CD8-positive, alpha-beta memory T cell (primary cell): ENCODE measurements at places on chromosomes 3 and 15. TPM values are rescaled to one million over a fixed set of nuclear protein-coding genes. Genes with fewer than 3 reads are reported as not detected.
A peak's percentile ranks its signal among the peaks of the same experiment; 100 is the strongest.

GRCh38 chr3:3074551-3075257 is 35.5 kb downstream of the IL5RA start:
- DNase-seq, result no peak

DNA sequence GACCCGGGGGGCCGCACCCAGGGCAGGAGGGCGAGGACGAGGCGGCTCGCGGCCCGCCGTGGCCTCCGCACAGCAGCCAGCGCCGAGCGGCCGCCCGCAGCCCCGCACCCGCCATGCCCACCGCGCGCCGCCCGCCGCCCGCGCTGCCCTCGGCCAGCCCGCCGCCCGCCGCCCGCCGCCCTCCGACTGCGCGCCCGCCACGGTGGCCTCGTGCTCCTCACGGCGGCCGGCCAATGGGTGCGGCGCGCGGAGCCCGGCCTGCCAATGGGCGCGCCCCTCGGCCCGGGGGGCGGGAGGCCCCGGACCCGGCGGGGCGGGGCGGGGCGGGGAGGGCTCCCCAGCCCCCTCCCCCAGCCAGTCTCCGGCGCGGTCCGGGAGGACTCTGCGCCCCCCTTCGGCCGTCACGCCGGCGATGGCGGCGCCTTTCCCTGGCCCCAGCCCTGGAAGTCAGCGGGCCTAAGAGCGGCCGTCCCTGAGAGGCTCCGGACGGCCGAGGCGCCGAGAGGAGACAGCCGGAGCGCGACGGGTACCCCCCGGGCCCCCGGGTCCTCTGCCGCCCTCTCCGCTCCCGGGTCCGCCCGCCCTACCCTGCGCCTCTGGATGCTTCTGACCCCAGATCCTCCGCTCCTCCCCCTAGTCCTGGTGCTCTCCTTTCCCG is at the start of gene NT5DC2:
TSS of gene NT5DC2 (minus strand) at position 235 of the 658 bp plus-strand sequence. CDS start at position 115, 120 bp downstream.
- DNase-seq, result peak; percentile 61

DNA sequence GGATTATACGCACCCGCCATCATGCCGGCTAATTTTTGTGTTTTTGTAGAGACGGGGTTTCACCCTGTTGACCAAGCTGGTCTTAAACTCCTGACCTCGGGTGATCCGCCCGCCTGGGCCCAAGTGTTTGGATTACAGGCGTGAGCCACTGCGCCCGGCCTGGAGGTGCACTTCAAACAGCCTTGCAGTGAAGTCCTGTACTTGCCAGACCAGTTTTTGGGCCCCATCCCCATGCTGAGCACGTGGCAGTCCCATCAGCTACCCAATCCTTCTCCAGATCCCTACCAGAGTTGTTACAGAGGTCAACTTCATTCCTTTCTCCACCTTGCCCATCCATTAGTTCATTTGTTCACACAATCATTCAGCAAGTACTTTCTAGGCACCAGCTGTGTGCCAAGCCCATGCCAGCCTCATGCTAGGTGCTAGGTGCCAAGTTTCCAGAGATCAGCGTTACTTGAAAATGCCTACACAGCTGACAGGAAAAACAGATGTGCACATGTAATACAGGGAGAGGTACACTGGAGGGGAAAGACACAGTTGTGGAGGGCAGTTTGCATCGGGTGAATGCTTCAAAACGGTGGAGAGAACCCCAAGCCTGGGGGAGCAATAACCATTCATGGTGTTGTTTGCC is 2.2 kb downstream of the DNAH1 start:
- DNase-seq, result no peak

The RAB6B gene
- total RNA-seq, result 0.73 TPM

GRCh38 chr3:126202680-126203079 is 22.3 kb upstream of the ALDH1L1 start:
- no peak for DNase-seq

GRCh38 chr3:14423197-14423743 is 20.9 kb downstream of the SLC6A6 start:
- DNase-seq, result no peak
